ENCODE measurements at places on chromosomes 7 and 10.

GRCh38 chr10:71220689-71221540, 8.5 kb downstream of the UNC5B start:
- DNase-seq: no peak

DNA sequence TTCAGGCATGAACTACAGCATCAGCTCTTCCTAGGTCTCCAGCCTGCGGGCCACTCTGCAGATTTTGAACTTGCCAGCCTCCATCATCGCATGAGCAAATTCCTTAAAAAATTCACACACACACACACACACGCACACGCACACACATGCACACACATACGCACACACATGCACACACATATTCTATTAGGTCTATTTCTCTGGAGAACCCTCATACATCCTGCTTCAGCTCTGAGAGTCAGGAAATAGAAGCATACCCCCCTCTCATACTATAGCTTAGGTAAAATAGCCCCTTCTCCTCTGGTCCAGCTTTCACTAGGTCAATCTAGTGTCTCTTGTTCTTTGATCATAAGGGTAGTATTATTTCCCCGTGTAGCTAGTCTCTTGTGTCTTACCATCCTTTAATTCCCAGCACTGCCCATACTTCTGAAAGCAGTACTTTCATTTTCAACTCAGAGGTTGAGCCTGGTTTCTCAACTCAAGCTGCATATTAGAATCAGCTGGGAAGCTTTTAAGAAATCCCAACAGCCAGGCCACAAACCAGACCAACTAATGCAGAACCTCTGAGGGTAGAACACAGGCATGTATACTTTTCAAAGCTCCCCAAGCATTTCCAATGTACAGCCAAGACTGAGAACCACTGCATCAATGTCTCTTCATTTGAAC, 30.9 kb upstream of the ITGB8 start:
- no peak for DNase-seq

DNA sequence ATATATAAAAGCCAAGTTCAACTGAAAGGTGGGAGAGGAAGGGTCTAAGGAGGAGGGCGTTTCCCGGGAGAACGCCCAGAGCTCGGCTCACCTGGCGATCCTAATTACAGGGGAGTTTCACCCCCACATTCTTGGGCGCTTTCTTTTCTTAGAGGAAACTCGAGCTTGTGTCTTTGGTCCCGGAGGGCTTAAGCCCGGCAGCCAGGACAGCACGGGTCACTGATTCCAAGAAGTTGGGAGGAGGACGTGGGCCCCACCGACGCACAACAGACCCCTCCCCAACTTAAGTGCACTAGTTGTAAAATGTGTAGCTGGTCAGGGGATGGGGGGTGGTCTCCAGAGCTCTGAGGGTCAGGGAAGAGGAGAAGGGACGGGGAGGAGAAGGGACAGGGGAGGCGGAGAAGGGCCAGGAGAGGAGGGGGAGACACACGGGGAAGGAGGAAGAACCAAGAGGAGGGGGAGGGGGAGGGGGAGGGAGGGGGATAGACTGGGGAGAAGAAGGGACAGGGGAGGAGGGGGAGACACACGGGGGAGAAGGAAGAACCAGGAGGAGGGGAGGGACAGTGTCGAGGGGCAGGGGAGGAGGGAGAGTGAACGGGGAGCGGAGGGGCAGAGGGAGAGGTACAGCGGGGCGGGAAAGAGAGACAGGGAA, 874 bp downstream of the BAIAP2L1 start:
- no peak for DNase-seq

GRCh38 chr10:12642036-12642435, 292.7 kb downstream of the CAMK1D start:
- DNase-seq: no peak

DNA sequence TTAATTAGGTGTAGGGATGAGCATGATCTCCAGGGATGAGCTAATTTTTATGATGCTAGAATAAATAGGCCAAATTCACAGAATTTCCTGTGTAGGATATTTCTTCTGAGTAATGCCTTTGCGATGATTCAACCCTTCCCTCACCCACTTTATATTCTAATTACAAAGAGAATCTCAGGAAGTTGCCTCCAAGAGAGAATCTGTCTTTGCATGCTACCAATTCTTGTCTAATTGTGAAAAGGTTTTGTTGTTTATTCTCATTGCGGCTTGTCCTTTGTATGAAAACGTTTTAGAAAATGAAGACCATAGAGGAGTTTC, 6.3 kb downstream of the C7orf57 start:
- DNase-seq: no peak

DNA sequence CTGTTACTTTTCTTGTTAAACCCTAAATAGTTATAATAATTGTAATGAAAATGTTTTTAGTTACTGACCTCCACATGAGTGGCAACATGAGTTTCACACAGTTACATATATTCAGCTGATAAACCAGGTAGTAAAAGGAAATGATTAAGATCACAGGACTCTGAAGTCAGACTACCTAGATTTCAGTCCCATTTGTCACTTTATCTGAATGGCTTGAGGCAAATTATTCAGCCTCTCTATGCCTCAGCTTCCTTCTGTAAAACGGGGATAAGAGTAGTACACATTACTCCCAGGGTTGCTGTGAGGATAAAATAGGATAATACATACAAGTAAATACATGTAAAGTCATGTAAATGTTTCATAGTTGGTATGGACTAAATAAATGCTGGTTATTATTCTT, 254.3 kb upstream of the LRRTM3 start:
- no peak for DNase-seq

DNA sequence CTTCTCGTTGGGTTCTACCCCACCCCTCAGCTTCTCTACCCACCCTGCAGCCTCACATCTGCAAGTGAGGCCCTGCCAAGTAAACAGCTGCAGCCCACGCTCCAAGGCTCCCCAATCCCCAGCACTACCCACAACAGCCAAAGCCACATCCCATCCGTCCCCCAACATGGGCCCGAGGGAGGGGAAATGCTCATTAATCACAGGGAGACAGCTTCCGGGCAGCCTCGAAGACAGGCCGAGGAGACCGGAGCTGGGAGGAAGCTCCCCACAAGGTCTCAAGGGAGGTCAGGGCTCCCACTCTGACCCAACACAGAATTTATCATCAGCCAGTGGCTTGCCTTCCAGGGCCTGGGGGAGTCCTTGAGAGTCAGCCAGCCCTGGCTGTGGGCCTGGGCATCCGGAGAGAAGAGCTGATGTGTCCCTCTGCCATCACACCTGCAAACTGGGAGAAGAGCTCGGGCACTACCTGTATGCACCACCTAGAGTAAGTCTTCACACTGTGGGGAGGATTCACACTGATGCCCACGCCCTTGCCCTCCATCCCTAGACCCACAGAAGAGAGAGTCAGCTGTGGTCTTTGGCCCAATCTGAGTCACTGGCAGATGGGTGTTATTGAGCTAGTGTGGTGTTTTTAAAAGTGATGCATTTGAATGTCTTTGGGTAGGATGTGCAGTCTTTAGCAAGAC, 115.5 kb upstream of the ZMIZ1 start:
- no peak for DNase-seq

DNA sequence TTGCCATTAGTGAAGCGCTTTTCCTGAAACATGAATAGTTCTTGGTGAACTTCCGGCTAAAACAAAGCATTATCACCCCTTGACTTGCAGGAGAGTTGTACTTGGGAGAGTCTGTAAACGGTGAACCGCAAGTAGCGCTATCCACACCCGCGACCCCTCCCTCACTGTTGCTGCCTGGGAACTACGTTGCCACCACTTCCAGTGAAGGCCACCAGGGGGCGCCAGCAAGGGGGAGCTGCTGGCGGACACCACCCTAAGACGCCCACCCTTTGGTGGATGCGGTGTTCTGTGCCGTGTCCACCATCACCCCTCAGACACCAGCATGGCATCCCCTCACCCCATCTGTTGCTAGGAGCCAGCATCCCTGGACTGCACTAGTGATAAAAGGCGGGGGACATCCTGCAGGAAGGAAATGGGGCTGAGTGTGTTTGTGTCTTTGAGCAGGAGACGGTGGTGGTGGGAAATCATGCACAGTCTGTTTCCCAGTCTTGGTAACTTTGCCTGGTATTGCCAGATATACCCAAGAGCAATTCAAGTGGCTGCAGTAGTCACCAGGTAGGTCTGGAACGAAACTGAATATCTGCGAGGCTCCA, 298.2 kb downstream of the FRMD4A start:
- DNase-seq: no peak

DNA sequence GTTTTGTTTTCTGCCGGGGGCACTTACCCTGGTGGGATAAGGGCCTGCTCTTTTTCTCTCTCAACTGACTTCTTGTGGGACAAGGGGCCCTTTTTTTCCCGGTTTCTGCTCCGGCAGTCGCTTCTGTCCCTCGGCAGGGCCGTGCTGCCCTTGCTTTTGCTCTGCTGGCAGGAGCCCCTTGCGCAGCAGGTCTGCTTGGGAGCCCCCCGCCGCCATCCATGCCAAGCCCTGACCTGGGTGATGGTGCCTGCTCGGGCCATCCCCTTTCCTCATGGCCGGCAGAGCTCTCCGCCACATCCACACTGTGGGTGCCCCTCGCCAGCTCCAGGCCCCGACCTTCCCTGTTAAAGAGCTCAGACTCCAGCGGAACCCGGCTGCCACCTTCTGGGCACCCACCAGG, 47.0 kb upstream of the ZNF32 start:
- no peak for DNase-seq

DNA sequence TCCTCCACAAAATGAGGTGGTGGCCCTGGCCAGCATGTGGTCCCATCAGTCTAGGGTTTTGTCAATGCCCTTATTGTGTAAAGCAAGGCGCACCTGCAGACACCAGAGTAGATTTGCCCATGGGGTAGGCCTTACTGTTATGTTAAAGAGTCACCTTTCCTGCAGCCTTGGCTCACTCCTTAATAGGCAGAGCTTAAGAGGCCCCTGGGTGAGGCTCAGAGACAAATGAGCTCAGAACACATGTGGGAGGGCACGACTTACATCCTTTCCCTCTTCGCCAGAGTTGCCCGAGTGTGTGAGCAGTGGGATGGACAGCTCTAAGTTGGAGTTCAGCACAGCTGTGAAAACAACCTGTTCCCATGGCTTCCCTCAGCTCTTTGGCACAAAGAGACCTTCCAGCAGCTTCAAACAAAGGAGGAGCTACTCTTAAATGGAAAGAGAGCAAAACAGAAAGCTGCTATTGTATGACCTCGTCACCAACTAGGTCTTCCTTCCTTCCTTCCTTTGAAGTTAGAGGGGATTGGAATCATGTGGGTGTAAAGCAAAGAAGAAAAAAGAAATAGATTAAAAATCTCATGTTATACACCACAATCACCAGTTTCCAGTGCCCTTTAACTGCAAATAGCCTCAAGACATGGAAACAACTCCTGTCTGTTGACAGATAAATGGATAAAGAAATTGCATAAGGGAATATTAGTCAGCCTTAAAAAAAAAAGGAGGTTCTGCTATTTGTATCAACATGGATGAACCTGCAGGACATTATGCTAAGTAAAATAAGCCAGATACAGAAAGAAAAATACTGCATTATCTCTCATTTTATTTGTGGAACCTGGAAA, 11.9 kb upstream of the XPNPEP1 start:
- DNase-seq: peak; percentile 6

DNA sequence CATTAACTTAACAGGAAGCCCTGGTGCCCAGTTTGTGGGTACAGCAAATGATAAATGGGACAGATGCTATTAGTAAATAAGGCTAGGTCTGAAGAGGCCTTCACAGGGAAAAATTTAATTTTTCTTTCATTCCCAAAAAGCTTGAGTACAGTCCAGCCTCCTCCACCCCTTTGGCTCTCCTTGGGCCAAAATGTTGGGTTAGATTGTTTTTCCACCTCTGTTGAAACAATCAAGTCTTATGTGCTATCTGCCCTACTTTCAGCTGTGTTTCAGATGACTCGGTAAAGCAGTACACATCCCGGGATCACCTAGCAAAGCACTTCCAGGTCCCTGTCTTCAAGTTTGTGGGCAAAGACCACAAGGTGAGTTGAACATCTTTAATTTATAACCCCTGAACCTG, 24.3 kb downstream of the PLA2G12B start:
- DNase-seq: no peak

DNA sequence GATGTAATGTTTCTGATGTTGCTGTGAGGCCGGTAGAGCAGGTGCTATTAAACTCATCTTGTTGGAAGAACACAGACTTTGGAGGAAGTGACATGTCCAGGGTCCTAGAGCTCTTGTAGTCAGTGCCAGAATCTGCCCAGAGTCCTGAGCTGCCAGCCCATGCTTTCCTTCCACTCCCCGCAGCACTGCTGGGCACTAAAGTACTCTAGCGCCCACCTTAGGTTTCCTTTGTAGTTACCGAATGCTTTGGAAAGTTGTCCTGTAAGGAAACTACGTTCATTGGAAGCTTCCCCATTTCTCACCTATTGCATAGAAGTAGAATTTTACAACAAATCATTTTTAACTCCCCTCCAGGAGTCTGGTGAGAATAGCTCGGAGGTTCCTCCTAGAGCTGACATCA, 11.0 kb downstream of the ZNF862 start:
- DNase-seq: no peak

DNA sequence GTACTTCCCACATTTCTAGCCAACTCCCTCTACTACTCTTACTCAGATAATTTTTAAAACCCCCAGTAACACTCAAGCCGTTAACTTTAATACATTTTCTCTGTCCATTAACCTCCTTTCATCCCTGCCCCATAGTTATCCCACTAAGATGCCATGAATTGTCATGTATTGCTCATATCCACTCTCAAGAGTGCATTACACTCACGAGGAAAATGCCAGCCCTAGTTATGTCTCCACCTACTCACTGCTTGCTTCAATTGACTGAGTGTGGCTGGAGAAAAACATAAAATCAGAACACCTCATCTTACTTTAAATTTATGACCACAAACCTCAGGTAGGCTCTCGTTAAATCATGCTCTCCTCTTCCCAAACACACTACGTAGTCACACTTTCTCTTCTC, 324.1 kb upstream of the NPSR1 start:
- no peak for DNase-seq

- DNase-seq: no peak
Observed at GRCh38 chr7:43823941-43824340, 45.4 kb downstream of the MRPS24 start.

DNA sequence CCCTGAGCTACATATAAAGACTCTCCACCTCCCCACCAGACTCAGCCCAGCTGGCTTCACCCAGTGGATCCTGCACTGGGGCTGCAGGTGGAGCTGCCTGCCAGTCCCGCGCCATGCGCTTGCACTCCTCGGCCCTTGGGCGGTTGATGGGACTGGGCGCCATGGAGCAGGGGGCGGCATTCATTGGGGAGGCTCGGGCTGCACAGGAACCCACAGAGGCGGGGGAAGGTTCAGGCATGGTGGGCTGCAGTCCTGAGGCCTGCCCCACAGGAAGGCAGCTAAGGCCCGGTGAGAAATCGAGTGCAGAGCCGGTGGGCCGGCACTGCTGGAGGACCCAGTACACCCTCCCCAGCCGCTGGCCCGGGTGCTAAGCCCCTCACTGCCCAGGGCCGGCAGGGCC, 157.2 kb upstream of the GNAI1 start:
- no peak for DNase-seq

DNA sequence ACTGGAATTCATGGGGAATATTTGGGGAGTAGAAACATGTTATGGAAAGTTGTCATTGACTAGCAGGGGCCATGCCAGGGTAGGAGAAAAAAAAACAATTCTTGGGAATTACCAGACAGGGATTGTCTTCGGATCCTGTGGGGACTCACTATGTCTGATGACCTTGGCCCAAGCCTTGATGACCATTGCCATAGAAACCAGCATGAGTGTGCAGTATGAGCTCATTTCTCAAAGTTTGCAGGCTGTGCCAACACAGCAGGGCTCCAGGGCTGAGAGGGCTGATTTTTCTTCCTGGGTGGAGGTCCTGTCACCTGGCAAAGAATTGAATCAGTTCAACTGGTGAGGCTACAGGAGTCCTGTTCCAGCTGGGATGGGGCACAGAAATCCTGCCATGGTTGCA, 198.3 kb downstream of the ADRA2A start:
- DNase-seq: no peak

GRCh38 chr10:117365612-117366011, 9.6 kb downstream of the PDZD8 start:
- DNase-seq: no peak
